NCI-H524 (cell line): ENCODE measurements at places on chromosomes 3 and 15.

DNA sequence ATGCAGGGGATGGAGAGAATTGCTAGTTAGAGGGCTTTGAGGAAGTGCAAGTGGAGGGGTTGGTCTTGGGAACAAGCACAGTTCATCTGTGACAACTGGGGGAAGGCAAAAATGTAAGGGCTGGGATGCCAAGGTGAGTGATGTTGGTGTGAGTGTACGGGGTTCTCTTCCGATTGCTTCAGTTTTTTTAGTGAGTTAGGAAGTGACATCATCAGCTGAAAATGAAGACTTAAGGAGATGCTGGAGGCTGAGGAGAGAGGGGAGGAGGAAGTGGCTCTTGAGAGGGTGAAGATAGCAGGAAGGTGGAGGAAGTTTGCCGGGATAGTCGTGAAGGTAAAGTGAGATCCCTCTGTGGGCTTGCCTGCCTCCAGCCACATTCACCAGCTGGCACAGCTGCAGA is 12.7 kb downstream of the TICRR start:
- no peak for DNase-seq

- DNase-seq = no peak
These were observed 28.1 kb upstream of the MCTP2 start for GRCh38 chr15:94203306-94203705.

- DNase-seq = no peak
These were observed 103.1 kb upstream of the PDZRN3 start for GRCh38 chr3:73727854-73728253.

DNA sequence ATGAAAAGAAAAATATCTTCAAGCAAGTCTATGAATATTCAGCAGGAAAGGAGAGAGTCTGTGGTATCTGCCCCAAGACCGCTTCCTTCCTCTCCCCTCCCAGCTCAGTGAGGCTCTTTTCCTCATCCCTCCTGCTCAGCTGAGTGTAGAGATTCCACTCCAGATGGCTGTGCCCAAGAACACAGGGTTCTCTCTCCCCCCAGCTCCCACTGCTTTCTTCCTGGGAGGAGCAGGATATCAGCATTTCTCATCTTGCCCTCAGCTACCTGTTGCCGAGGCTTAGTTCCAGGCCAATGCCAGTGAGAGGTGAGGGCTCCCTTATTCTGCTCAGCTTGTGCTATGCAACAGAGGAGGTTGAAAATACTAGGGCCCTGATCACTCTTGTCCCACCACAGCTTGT is 211.9 kb downstream of the SV2B start:
- no peak for DNase-seq

DNA sequence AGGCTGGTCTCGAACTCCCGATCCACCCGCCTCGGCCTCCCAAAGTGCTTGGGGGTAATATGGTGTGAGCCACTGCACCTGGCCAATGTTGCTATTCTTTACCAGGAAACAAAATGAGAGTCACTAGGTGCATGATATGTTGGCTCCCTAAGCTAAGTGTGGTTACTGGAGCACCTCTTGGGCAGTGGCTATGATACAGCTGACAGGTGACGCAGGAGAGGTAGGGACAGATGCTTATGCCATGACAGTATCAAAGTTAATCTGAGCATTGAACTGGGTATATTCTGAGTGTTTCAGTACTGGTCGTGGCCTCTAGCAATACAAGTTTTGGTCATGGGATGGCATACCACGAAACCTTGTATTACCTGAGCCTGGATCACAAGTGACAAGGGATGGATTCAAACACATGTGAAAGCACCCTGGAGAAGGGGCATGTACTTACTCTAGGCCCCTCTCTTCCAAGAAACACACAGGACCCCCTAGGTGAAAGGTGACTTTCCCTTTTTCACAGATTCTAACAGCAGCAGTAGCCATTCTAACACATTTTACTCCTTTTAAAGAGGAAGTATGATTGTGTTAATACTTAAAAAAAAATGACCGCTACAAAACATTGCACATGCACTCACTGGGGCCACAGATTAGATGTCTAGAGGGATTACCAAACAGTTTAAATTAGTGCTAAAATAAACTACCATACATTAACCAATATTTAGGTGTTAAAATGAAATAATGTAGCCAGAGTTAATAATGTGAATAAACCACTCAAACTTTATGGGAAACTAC is 467.3 kb downstream of the SHQ1 start:
- DNase-seq = no peak

DNA sequence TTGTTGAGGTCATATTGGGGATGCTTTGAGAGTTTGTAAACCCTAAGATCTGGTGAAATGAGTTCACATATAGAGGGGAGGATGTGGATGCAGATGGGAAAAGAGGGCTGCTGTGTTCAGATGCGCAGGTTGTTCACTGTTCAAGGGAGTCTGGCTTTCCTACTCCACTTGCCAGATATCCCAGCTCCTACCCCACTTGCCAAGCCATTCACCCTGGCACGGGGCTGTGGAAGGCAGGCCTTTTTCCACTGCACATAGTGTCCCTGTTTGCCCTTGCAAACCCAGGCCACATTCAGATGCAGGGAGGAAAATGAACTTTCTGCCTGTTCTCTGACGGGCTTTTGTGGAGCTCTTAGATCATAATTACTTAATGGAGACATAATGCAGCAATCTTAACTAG is 29.0 kb downstream of the CRABP1 start:
- DNase-seq = no peak

- DNase-seq = no peak
These were observed 270.2 kb downstream of the THSD4 start for GRCh38 chr15:71385457-71385856.

DNA sequence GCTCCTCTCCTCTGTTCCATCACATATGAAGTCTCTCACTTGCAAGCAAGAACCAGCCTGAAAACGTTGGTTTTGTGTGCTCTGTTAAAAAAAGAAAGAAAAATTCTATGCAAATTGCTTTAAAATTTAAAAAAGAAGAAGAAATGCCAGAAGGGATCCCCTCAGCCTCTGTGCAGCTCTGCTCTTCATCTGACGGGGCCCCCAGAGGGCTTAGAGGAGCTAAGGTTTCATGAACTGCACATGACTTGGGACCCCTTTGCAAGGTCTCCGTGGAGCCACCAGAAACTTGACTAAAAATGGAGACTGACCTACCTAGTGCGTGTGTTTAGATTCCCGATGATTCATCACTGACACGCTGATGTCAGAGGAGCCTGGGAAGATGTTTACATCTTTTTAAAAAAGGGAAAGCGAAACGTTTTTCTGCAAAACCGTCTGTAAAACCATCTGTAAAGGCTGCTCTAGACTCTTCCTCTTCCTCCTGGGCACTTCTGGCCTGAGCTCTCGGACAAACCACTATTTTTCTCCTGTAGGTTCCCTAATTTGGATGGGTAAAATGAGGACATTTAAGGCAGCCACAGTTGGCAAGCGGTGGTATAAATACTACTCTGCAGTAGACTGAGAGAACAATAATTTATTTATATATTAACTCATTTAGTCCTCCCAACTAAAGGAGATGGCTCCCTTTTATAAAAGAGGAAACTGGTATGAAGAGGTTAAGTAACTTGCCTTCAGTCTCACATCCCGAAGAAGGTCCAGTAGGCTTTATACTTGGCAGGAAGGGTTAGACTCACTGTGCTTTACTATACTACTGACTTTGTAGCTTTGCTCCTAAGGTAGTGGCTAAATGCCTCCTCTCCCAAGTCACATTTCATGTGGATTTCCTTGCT is 67.2 kb upstream of the POLG start:
- DNase-seq = no peak

DNA sequence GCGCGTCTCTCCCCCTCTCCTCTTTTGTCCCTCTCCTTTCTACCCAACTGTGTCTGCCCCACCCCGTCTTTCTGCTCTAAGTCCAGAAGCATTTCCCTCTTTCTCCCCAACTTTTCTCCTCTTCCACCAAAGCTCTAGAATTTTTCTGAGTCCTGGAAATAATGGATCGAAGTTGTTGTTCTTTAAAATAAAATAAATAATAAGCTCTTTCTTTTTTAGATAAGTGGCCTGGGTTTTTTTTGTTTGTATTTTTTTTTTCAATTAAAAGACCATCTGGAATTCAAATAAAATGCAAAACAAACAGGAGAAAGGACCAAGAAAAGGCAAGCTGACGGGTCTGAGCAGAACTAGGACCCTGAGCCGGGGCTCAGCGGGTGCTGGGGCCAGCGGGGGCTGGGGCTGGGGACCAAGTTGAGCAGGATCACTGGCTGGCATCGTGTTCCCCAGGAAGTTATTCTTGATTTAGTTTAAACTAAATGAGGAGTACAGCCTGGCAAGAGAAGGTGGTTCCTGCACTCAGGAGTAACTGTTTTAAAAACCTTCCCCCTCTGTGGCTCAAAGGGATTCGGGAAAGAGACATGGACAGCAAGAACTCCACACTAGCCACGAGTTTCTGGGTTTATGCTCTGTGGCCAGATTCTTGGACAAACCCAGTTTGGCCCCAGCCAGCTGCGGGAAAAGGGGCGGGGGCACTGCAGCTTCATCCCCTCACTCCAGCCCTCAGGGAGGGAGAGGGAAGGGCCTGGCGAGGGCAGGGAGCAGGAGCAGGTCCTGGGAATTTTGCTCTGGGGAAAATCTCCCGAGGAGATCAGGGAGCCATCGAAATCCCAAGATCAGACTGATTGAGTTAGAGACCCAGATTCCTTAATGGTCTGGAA is 8.4 kb downstream of the GATA2 start:
- DNase-seq = no peak

DNA sequence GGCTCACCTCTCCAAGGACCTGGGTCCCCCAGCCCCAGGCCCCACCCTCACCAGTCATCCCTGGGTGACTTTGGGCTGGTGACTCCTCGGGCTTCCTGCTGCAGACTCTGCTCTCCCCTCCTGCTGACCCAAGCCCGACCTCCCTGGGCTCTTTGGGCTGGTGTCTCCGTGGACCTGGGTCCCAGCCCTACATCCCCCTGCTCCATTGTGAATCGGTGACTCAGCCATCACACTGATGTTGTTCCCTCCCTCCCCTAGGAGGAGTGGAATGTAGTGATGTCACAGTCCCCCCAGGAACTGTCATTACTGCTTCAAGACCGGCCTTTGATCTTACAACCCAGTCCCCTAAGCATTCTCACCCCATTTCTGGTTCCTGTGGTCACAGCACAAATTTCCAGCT is 83.7 kb downstream of the ADAMTS7 start:
- no peak for DNase-seq

DNA sequence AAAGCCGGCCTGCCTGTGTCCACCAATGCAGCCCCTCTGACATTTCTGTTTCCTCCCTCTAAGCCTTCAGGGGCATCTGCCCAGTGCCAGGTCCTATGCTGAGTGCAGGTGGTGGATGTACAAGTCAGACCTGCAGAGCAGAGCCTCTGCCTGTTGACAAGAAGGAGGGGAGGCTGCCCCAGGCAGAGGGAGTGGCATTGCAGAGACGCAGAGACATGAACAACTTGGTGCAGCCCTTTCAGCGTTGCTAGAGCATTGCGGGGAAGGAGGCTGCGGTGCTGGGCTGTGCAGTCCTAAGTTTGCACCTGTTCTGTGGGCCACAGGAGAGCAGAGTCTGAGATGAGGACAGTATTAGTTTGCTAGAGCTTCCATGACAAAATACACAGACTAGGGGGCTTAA is 65.2 kb downstream of the LSM3 start:
- DNase-seq = no peak

DNA sequence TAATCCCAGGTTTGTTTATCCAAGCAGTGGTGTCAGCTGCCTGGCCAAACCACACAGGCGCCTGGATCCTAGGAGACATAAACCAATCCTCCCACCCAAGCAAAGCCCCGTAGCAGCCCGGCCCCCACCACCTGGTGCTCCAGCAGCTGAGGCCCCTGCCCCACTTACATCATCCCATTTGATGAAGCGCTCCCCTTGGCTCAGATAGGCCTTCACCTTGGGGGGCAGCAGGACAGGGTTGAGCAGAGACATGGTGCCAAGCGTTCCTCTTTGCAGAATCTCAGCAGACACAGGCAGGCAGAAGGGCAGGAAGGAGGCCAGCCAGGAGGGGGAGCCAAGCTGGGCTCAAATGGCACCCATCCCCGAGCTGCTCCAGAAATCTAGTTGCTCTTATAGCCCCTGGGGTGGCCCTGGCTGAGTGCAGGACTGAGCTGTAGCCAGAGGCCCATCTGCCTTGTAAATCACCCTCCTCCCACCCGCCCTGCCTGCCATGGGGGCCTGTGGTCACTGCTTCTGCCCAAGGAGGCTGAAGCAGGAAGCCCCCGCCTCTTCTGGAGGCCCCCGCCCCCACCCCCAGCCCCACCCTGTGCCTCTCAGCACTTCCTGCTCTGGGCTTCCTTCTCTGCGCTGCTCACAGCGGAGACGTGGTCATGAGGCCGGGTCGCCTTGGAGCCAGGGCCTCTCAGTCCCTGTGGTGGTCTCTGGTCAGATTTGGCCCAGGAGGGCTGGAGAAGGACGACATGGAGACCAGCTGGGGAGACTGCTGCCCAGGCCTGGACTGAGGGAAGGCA is at the start of gene PLCB2:
PLCB2 (minus strand) TSS at position 515 of the 791 bp plus-strand sequence; CDS start at position 252, 263 bp downstream.
- peak; percentile 71 for DNase-seq

GRCh38 chr15:56353119-56353518 is 12.1 kb upstream of the TEX9 start:
- no peak for DNase-seq

DNA sequence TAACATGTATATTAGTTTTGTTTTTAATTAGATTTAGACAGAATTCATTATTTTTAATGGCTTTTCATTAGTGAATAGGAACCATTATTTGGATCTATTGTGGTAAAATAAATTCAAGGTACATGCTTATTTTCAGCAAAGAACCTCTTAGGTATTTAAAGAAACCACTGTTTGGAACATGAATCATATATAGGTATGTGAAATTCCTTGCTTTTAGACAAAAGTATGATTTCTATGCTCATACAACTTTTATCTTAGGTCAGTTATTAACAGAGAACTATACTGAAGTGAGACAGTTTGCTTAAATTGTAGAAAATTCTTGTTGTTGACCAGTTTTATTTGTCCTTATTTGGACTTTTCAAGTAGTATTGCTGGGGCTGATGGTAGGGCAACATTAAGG is 389.9 kb downstream of the FEZF2 start:
- no peak for DNase-seq

- peak; percentile 16 for DNase-seq
These were observed 3.2 kb upstream of the BCL2L10 start for GRCh38 chr15:52115598-52116427.

DNA sequence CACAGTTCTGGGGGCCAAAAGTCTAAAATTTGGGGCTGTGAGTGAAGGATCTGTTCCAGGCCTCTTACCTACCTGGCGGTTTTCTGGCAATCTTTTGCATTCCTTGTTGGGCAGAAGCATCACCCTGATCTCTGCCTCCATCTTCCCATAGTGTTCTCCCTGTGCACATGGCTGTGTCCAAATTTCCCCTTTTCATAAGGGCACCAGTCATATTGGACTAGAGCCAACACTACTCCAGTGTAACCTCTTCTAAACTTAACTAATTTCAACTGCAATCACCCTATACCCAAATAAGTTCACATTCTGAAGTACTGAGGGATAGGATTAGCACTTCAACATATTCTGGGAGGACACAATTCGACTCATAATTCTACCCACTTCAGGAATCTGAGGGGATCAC is 85.0 kb downstream of the CCNL1 start:
- DNase-seq = no peak

DNA sequence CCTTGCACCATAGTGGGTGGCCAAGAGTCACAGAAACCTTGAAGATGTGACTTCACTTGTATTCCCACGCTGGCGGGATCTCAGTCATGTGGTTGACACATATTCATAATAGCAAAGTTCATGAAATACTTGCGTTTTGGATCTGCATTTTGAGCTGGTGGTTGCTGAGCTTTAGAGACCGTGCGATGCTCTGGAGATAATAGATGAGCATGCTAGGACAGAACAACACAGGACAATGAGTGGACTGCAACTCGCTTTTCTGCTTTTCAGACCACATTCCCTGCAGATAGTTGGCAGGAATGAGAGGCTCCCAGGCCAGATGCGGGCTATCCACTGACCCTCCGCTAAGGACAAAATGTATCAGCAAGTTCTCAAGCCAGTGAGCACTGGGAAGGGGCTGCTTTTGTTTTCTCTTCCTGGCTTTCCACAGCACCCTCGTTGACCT is 13.8 kb upstream of the STARD5 start:
- no peak for DNase-seq
